ENCODE measurements at places on chromosomes 2 and 18.

DNA sequence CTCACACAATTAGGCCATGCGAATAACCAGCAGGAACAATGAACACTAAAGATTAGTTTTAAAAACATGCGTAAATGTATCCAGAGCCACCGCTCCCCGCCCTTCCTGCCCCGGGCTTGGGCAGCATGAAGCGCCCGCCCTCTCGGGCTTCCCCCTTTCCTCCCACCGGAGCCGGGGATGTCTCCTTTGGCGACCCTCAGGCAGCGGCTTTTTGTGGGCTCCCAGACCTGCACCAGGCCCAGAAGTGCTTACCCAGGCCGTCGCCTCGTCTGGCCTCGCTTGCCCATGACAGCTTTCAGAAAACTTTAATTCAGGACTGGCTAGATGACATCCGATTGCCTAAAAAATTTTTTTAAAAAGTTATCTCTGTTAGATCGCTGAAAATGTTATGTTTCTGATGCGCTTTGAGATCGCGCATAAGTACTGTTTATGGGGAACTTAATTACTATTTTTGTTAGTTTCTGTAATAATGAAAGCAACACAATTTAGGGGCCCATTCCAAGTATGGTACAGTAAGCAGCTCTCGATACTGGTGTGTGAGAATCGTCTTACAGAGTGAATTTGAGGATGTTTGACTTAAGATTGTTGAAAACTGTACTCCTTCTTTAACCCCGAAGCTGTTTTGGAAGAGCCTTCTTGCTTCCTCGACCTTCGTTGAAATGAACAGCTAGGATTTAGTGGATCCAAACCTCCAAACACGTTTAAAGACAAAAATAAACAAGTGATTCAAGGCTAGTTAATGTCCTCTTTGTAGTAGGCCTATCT is 1.1 kb downstream of the MAP3K20 start:
- no peak for DNase-seq

DNA sequence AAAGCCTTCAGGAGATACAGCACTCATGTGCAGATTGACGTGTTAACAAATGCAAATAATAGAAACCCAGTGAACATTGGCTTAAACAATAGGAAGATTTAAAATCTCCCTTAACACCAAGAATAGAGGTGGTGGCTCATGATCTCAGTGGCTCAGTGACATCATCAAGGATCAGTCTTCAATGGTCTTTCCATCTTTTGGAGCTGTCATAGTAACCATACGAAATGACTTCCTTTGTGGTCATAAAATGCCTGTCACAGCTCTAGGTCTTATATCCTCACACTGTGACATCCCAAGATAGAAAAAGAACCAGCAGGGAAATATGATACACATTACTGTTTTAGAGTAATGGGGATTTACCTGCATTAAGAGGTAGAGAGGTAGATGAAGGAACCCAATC is 59.6 kb upstream of the ACKR3 start:
- DNase-seq, result no peak

- no peak for DNase-seq
These were observed 94.3 kb downstream of the LOXHD1 start for GRCh38 chr18:46562674-46563192.

- DNase-seq, result no peak
These were observed 23.3 kb downstream of the PLEK start for GRCh38 chr2:68388358-68388757.

DNA sequence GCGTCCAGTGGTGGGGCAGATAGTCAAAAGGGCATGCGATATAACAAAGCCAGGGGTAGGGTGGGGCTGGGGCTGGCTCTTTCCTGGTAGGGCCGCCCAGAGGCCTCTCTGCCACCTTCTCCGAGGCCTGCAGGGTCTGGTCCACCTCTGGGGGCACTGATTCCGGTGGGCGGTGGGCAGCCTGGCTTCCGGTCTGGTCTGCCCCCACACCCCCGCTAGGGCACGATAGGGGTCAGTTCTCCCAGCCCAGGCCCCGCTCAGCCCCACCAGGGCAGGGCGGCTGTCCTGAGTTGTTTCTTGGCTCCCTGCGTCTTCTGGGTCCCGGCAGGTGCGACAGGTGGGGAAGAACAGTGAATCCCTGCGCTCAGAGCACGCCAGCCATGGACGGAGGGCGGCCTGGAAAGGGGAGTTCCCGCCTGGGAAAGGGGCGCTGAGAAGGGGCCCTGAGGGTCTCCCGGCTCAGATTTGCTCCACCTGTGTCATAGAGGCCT is 707 bp upstream of the ERFE start:
- no peak for DNase-seq

- no peak for DNase-seq
These were observed 15.0 kb upstream of the FMNL2 start for GRCh38 chr2:152319822-152320570.

DNA sequence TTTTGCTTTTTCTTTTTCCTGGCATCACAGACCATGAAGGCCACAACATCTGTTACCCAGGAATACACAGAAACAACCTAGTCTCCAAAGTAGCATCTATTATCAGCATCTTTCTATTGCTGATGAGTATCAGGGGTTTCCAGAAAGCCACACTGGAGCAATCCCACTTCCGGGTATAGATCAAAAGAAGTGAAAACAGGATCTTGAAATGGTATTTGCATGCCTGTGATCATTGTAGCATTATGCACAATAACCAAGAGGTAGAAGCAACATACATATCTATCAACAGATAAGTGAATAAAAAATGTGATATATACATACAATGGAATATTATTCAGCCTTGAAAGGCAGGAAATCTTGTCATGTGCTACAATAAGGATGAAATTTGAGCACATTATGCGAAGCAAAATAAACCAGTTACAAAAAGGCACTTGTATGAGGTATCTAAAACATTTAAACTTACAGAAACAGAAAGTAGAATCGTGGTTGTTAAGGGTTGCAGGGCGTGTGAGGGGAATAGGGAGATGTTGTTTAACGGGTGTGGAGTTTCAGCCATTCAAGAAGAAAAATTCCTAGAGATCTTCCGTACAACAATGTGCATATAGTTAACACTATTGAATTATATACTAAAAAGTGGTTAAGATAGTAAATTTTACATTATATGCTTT is 115.1 kb downstream of the KCNE4 start:
- no peak for DNase-seq

All from AG04449 (cell line).